ENCODE measurements at places on chromosomes 6 and 20. TPM values are rescaled to one million over a fixed set of nuclear protein-coding genes. Genes with fewer than 3 reads are reported as not detected.

The PTGIS gene
- total RNA-seq, result 40.6 TPM

The BTBD9 gene
- total RNA-seq, result 16.4 TPM

The ADGRF5 gene
- not detected for total RNA-seq

The KCNK16 gene
- not detected for total RNA-seq

The IBTK gene
- 36.1 TPM for total RNA-seq

The PSORS1C2 gene
- not detected for total RNA-seq

The POM121L2 gene
- total RNA-seq, result not detected

The MOG gene
- total RNA-seq, result not detected

The PLG gene
- 0.60 TPM for total RNA-seq

DNA sequence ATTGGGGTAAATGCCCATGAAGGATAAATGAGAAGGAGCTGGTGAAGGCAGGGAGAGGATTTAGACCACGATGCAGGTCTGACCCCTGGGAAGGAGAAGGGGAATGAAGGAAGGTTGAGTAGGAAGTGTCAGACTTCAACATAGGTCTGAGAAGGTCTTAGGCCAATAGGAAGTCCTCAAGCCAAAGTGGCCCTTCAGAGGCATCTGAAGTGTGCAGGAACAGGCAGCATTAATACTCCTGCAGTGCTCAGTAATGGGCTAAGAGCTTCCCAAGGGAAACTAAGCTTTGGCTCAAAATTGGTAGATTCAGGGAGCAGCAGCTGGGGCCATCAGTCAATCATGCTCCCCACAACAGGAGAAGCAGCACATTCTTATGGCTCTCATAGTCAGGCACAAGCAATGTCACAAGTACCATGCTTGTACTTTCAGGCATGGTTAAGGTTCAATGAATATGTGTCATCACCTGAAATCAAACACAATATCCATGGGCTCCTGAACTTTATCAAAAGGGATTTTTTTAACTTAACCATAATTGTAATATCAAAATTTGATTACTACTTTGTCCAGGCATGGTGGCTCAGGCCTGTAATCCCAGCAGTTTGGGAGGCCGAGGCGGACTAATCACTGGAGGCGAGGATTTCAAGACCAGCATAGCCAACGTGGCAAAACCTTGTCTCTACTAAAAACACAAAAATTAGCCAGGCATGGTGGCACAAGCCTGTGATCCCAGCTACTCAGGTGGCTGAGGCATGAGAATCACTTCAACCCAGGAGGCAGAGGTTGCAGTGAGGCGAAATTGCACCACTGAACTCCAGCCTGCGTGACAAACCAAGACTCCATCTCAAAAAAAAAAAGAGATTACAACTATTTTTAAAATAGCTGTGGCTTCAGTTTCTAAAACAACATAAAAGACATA, 9.9 kb downstream of the RALGAPA2 start:
- no peak for DNase-seq

DNA sequence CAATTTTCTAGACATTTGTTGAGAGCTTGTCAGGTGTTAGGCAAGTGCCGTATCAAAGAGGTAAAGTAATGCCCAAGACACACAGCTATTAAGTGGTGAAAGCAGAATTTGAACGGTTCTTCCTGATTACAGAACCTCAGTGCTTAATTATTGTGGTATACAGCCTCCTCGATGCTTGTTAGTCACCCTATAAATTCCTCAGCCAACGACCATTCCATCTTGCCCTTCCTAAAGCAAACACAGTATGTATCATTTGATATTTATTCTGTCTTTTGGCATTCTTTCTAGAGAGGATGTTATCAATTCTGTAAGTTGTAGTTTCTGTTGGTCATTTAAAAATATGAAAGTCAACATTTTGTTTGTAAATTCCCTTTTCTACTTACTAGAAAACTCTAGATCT, 297.8 kb upstream of the BMP2 start:
- DNase-seq, result no peak

- no peak for DNase-seq
These were observed 2.1 kb downstream of the KHDRBS2 start for GRCh38 chr6:62283796-62284411.

DNA sequence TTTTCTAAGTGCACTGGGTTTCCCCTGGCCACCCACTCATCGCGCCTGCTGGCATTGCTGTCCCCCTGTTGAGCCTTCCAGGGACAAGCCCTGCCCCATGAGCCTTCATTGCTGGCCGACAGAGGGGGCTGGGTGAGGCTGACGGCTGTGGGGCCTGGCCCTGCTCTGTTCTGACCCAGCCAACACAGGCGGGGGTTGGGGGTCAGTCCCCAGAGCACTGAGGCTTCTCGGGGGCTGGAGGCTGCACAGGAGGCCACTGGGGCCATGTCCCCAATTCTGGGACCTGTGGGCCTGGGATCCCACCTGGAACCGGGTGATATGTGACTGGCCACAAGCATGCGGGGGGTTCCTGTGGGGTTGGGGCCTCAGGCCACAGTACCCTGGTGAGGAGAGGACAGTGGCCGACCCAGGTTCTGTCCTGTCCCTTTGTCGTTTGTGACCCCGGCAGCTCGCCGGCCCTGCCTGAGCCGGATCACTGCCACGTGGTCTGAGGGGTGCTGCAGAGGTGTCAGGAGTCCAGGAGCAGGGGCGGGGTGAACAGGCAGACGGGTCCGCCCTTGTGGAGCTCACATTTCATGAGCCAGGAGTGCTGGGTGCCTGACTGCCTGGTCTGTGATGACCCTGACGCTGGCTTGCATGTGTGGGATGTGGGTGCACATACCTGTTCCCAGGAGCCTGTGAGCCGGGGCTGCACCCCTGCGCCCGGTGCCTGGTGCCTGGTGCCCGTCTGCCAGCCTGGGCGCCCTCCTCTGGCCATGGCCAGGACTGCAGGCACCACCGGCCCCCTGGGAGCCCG, 2.1 kb upstream of the COL20A1 start:
- peak; percentile 43 for DNase-seq

DNA sequence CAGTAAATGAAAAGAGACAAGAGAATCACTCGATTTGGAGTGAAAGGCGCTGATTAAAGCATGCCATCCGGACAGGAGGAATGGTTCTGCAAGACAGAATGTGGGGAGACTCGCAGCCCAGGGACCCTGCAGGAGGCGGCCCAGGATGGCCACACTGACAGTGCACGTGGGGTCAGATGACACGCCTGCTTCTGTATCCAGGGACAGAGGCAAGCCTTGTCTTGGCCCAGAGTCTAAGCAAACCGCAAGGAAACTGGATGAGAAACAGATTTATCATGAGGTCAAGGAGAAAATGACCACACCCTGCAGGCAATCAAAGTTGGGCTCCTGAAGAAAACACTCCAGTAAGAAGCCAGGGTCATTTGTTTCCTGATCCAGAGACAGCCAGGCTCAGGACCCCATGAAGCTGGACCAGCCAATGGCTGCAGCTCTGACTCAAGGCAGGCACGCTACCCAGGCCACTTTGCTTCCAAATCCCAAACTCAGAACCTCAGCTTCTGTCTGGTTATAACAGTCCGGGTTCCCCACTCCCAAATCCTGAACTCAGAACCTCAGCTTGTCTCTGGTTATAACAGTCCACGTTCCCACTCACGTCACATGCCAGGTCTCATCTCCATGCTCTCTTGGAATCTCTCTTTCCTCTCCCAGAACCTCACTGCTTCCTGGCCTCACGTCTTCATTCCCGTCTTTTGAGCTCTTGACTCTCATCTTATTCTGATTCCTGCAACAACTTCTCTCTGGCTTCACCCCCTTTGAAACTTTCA, 144.9 kb upstream of the THBS2 start:
- DNase-seq, result no peak

GRCh38 chr6:136317021-136317694, 27.5 kb upstream of the BCLAF1 start:
- DNase-seq, result peak; percentile 41

DNA sequence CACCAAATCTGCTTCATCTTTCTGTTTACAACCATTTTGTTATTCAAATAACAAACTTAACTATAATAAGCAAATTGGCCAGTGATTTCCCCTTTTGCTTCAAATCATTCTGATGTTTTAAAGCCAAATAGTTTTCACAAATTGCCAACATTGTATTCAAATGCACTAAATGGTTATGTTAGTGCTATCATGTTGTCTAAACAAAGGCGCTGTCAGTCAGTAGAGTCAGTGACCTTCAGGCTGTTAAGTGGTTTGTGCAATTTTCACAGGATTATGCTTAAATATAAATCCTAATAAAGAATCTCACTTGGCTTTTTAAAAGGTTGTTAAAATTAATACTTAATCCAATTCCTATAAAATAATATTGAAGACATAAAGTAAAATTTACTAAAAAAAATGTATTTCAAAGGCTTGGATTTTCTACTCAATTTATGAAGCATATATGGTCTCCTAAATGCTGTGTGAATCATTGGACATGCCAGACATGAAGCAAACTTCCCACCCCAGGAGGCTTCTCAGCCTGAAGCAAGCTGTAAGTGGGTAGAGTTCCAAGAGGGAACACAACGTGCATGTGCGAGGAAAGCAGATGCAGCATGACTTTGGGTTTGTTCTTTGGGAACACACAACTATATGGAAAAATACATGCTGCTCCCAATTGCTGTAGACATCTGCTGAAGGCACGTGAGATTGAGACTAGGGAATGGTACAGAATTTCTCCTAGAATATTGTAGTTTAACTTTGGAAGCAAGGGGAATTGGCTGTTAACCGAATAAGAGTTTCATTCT, 54.9 kb downstream of the RSPO3 start:
- DNase-seq, result no peak

DNA sequence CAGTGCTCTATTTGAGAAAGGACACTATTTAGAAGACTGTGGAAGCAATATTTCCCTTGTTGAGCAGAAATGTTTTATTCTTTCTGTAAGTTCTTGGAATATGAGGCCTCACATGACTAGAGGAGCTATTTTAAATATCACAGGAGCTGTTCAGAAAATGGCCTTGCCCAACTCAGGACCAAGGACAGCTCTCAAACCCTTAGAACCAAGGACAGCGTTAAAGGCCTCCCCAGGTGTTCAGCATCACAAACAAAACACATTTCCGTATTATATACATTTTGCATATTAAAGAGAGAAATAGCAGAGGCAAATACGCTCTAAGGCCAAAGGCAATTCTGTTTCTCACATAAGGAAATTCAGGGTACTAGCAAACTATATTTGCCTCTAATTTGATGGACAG, 631.4 kb downstream of the CDH26 start:
- no peak for DNase-seq

DNA sequence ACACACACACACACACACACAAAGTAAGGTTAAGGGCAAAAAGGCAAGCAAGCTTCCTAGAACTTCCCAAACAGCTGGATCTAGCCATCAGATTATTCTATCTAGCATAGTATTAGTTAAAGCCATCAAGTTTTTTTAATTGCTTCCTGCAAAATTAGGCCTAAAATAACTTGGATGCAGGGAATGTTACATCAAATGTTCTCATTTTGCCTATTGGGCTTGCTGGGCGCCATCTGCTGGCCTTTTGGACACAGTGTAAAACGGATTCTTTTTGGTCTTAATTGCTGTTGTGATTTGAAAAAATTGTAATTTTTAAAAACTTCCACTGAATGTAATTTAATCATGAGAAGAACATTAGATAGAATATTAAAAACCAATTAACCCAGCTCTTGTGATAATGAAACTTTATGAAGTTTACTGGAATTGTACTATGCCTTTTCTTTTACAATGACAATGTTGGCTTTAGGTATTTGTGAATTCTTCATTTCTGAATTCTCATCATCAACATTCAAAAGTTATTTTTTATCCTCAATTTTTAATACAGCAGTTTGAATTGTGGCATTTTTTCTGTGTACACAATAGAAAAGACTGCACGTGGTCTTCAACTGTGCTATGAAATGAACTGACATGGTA, 6.8 kb downstream of the MKKS start:
- no peak for DNase-seq

- no peak for DNase-seq
These were observed 4.0 kb downstream of the RPP21 start for GRCh38 chr6:30348957-30349356.

DNA sequence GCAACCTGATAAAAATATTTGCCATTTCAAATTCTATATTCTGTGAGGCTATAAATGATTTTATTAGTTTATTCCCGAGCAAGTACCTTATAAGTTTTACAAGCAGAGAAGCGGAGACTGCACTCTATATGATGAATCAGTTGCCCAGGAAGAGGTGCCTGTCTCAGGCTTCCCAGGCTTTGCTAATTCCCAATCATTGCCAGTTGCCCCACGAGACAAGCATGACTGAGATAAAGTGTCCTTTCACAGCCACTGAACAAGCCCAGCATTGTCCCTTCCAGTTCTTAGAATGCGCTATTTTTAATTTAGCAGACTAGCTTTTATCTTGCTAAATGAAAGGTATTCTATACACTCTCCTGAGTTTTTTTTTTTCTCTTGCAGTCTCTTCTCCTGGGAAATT, 260.7 kb downstream of the ALDH8A1 start:
- no peak for DNase-seq

DNA sequence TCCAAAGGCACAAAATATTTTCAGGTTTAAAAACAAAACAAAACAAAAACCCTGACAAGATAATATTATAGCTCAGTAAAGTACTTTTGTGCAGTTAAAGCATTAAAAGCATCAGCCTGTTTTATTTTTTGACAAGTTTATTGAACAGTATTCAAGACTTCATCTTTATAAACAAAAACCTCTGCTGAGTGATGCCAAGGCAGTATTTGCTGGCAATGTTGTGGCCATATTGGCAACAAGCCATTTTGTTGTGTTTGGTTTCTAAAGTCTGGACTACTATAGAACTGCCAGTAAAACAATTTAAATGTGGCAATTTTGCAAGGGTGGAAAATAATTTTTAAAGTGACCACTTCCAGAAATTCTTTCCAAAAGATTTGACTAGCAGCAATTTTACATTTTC, 15.9 kb downstream of the CPNE1 start:
- DNase-seq, result no peak

DNA sequence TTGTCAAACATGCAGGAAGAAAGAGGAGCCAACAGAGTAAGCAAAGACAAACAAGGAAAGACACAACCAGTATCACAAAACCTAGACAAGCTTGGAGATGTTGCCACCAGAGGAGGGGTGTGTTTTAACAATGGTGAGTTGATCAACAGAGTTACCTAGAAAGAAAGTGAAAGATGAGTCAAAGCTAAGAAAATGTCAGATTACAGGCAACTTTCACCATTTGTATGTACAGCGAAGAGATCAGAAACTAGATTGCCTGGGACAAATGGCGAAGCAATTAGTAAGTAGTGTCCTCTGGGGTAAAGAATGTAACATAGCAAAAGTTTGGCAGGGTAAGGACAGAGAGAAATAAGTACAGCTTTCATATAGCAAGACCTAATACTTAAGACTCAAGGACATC, 51.6 kb upstream of the POU3F2 start:
- no peak for DNase-seq

GRCh38 chr6:154950979-154951344, 44.2 kb upstream of the TIAM2 start:
- DNase-seq, result no peak

DNA sequence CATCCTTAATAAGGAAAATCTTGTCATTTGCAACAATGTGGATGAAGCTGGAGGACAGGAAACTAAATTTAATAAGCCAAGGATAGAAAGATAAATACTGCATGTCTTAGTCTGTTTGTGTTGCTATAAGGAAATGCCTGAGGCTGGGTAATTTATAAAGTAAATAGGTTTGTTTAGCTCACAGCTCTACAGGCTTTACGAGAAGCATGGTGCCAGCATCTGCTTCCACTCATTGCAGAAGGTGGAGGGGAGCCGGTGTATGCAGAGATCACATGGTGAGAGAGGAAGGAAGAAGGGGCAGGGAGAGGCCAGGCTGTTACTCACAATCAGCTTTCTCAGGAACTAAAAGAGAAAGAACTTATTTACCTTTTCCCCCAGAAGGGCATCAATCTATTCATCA, 118.9 kb upstream of the SMLR1 start:
- DNase-seq, result no peak
